NCI-H187 treated with DMSO at 0.1 percent for 48 hours (cell line): ENCODE measurements at places on chromosomes 6 and 20.

GRCh38 chr6:45105170-45105820 lies 222.8 kb upstream of the RUNX2 start:
- DNase-seq, result no peak

GRCh38 chr20:20561841-20562240 lies 150.6 kb downstream of the RALGAPA2 start:
- DNase-seq, result no peak

DNA sequence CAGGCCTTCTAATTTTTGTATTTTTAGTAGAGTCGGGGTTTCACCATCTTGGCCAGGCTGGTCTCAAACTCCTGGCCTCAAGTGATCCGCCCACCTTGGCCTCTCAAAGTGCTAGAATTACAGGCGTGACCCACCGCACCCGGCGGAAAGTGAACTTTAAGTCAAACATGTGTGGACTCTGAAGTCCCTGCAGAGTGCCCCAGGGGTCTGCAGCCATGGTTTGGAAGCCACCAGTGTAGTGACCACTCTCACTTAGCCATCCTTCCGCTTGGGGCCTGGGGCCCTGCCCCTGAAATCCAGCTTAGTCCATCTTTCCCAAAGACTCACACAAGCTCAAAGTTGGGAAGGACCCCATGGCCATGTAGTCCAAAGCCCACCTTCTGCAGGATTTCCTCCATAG lies 164.5 kb downstream of the GRM4 start:
- DNase-seq, result no peak

- no peak for DNase-seq
These were observed 173.2 kb downstream of the BTBD3 start for GRCh38 chr20:12090920-12091319.

GRCh38 chr20:57843941-57844625 lies 134.3 kb upstream of the PMEPA1 start:
- no peak for DNase-seq

GRCh38 chr6:166580076-166581050 lies 6.1 kb downstream of the RAMACL start:
- DNase-seq, result no peak

DNA sequence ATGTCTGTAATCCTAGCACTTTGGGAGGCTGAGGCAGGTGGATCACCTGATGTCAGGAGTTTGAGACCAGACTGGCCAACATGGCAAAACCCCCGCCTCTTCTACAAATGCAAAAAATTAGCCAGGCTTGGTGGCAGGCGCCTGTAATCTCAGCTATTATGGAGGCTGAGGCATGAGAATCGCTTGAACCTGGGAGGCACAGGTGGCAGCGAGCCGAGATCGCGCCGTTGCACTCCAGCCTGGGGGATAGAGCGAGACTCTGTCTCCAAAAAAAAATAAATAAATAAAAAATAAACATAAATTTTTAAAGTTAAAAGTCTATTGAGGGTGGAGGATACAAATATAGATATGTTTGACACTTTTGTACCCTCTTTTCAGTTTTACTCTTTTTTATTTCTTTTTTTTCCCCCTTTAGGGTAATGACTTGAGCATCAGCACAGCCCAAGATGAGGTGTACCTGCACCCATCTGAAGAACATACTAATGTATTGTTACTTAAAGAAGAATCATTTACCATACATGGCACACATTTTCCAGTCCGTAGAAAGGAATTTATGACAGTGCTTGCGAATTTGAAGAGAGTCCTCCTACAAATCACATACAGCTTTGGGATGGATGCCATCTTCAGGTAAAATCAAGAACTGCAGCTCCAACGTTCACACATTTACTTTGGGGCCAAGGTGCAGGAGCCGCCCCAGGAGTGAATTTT lies 368.9 kb downstream of the LAMA2 start:
- DNase-seq, result peak; percentile 28

DNA sequence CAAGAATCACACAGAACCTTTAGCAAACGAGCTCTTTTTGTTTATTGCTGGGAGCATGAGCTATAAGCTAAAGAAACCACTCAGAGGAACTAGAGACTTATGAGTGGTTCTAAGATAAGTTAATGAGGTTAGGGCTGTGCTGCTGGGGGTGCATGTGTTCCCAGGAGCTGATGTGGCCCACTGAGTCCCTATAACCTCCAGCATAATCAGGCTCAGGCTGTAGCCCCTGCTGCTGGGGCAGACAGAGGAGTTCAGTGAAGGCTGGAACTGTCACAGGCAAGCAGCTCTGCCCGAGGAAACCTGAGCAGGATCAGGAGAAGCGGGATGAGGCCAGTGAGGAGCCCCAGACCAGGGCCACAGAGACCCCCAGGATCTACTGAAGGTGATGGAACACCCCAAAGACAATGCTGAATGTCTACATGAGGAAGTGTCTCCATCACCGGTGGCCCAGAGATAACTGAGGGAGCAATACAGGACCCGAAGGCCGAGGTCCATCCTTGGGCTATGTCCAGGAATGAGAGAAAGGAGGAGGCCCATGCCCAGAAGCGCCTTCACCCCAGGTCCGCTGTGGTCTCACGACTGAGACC lies 17.3 kb downstream of the TUBB2B start:
- no peak for DNase-seq

- DNase-seq, result no peak
These were observed 34.8 kb upstream of the CD83 start for GRCh38 chr6:14082771-14083170.

GRCh38 chr6:55567558-55567957 lies 11.4 kb downstream of the HMGCLL1 start:
- DNase-seq, result no peak

GRCh38 chr6:128156321-128157111 lies 255.7 kb upstream of the THEMIS start:
- DNase-seq, result no peak

GRCh38 chr6:296151-297122 lies 4.2 kb downstream of the DUSP22 start:
- DNase-seq, result no peak

GRCh38 chr6:106145144-106145543 lies 59.0 kb downstream of the PRDM1 start:
- DNase-seq, result no peak

GRCh38 chr6:154446984-154447383 lies 63.5 kb downstream of the CNKSR3 start:
- DNase-seq, result no peak

DNA sequence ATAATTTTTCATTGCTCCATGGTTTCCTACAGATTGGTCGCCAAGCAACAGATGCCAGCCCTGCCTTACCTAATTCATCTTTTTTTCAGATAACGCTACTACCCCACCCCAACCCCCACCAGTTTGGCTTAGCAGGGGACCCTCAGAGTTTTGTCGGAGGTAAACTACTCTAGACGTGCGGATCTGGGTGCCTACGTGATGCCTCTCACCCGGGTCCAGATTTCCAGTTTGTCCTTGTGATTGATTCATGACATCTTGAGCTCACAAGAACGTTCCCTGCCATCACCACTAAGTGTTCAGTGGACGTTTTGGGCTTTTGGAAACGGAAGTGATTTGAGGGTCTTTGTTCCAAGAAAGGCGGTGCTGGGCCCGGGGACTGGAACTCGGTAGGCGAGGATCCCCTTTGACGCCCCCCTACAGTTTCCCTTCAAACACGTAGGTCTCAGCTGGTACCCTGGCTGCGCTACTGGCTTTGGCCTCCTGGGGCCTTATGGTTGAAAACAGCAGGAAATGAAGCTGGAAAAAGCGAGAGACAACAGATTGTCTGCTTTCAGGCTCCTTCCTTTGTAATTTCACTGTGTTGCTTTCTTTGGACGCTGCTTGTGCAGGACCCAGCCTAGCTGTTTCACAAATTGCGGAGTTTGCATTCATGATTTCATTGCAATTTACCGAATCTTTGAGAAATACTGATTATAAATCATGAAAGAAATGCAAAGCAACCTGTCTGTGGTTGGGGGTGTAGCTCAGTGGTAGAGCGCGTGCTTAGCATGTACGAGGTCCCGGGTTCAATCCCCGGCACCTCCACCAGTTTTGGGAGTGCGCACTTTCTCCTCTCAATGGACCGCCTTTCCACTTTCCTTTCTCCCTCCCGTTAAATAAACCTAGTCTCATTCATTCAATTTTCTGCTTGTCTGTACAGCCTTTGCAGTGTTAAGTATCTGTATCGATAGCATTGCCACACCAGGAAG lies 81.0 kb downstream of the GPX5 start:
- DNase-seq, result no peak

DNA sequence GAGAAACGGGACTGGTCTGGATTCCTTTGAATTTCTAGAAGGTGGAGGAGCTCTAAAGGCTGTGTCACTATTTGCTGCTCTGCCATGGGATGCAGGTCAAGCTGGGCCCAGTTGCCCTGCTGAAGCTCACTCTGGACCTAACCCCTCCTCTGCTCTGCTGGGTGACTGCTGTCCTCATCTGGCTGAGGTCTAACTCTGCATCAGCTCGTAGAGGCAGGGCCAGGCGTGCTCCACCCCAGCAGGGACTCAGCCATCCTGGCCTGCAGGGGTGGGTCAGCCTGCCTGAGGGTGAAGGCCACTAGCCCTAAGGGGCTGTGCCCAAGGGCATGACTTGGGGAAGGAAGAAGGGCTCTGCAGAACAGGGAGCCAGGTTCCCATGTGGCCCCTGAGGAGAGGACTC lies 852 bp downstream of the CST4 start:
- DNase-seq, result no peak

GRCh38 chr6:13807696-13808095 lies 6.7 kb downstream of the MCUR1 start:
- no peak for DNase-seq

DNA sequence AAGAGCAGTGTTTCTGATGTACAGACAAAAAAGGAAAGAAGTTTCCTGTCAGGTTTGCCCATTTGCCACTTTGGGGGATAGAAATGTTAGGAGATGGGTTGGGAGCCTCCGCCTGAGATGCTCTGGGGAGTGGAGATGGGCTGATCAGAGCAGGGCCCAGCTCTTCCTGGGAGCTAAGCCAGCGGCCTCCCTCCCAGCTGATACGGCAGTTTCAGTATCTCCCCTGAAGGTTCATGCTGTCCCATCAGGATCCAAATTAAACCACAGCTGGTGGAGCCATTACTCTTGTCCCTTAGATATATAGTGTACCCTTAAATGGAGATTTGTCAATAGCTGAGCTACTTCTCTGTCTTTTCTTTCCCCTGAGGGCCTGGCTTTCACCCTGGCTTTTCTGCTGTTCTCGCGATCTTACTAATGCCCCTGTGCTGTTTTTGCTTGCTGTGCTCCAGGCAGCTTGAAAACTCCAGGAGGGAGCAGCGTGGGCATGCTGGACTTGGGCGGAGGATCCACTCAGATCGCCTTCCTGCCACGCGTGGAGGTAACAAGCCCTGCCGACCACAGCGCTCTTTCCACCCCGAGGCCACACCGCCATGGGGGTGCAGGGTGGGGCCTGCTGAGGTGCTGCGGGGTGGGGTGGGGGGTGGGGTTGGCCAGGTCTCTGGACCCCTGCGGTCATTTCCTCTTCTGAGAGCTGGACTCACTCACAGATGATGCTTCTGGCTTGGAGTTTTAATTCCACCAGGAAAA lies 20.9 kb downstream of the ENTPD6 start:
- DNase-seq, result no peak

DNA sequence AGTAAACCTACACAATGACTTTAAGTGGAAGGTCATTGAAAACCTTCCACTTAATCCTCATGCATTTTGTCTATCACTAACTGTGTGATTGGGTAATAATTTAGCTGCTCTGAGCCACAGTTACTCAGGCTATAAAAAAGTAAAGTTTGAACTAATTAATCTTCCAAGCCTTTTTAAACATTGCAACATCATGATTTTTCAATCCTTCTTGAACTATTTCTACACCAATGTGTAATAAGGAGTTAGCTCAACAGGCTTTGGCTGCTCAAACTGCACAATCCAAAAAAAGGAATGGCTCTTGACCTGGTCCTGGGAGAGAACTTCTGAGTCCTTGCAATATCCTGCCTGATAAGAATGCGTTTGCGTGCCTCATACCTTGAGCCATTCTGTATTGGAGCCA lies 34.8 kb upstream of the FILIP1 start:
- no peak for DNase-seq

- no peak for DNase-seq
These were observed 51.1 kb downstream of the GNAS start for GRCh38 chr20:58903614-58904013.

DNA sequence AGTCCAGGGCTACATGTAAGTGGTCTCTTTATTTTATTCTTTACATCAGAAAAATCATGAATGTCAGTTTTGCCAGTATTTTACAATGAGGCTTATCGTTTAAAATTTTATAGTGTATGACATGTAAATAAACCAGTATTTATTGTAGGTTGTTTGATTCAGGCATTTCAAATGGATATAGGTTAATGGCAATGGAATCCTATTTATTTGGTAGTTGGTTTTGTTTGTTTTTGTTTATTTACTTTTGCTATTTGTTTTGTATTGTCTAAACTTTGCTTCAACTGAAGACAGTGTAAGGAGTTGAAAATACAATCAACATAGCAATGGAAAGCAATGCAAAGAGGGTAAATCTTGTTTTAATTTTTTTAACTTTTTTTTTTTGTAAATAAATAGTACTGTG lies 119.0 kb upstream of the SAMD5 start:
- DNase-seq, result no peak

GRCh38 chr20:52160049-52160570 lies 31.5 kb downstream of the ZFP64 start:
- no peak for DNase-seq

GRCh38 chr6:110534731-110535492 lies 58.5 kb upstream of the SLC22A16 start:
- no peak for DNase-seq

DNA sequence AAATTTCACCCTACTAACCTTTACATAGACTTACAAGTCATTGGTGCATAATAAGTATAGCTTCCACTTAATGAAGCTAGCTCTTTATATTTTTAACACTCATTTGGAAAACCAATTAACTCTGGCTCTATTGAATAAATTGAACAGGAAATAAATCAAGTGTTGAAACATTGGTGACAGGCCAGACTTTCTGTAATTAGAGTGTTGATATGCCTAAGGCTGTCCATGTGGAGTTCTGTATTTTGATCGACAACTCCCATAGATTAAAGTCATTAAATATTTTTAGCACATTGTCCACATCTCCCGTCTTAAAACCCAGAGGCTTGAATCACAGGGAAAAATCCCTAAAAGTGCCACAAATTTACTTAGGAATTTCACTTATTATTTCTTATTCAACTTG lies 468.3 kb downstream of the KHDRBS2 start:
- no peak for DNase-seq

GRCh38 chr6:43883847-43884651 lies 114.0 kb downstream of the VEGFA start:
- no peak for DNase-seq

DNA sequence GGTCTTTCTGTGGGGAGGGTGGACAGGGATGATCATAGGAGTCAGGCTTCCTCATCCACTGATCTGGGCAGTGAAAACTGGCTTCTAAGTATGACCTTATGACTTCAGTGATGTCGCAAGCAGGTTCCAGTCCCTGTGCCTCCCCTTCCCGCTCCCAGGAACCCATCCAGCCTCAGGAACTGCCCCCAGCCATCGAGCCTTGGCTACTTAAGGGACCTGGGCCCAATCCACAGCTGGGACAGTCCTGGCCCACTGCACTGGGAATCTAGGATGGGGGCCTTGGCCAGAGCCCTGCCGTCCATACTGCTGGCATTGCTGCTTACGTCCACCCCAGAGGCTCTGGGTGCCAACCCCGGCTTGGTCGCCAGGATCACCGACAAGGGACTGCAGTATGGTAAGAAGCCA lies at the start of gene LBP:
TSS of gene LBP (plus strand) at position 236 of the 405 bp plus-strand sequence. CDS start at position 271, 35 bp downstream.
- DNase-seq, result no peak

- no peak for DNase-seq
These were observed 23.8 kb upstream of the SAMHD1 start for GRCh38 chr20:36975099-36975818.
